ENCODE measurements at places on chromosomes 3 and 15.

DNA sequence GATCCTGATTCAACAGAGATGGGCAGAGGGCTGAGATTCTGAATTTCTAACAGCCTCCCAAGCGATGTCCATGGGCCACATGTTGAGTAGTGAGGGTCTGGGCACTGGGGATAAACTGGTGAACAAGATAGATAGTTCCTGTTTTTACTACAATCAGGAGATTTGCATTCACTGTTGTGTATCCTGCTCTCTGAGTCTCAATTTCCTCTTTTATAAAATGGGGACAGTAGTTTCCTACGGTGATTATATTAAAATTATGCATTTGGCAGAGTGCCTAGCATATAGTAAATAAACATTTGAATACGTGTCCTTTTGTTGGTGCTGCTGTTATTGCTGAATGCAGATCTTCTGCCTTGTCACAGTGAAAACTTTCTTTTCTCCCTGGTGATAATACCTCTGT lies 102.5 kb downstream of the MYH15 start:
- DNase-seq, result no peak

DNA sequence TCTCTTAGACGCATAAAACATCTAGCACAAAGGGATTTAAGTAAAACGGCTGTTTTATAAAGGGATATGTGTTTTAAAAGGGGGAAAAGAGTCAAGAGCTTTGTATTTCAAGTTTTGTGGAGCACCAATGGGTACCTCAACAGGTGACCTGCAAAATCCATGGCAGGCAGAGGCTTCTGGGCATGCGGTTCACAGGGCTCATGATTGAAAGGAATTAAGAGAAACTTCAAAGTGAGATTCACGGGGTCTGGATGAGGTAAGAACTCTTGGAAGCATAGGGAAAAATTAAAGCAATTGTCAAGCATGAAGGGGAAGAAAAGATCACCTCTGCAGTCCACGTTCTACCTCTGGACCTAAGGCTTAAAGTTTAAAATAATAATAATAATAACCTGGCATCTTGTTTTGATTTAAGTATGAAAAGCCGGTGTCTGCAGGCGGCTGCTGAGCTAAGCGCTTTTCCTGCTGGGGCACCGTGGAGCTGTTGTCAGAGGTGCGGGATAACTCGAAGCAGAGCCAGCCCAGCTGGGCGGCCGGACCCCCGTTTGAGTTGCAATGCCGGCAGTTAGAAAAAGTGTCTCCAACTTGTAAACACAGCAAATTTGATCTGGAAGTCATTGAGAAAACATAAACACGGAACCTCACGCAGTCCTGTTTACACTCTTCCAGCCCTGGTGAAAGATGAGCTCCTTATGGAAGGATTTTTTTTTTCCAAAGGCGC lies 40.5 kb downstream of the HES1 start:
- DNase-seq, result no peak

- no peak for DNase-seq
Observed at GRCh38 chr3:143511174-143511879, 336.9 kb downstream of the SLC9A9 start.

DNA sequence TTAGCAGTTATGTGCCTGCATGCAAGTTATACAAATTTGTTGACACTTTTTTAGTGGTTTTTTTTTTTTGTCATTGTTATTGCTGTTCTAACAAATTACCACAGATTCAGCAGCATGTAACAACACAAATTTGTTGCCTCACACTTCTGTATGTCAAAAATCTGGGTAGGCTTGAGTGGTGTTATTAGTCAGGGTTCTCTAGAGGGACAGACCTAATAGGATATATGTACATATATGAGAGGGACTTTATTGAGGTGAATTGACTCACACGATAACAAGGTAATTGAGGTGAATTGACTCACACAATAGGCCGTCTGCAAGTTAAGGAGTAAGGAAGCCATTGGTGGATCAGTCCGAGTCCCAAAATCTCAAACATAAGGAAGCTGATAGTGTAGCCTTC lies 15.0 kb upstream of the PLSCR1 start:
- DNase-seq, result no peak

GRCh38 chr3:156525808-156526207 lies 29.1 kb downstream of the SSR3 start:
- DNase-seq, result no peak

DNA sequence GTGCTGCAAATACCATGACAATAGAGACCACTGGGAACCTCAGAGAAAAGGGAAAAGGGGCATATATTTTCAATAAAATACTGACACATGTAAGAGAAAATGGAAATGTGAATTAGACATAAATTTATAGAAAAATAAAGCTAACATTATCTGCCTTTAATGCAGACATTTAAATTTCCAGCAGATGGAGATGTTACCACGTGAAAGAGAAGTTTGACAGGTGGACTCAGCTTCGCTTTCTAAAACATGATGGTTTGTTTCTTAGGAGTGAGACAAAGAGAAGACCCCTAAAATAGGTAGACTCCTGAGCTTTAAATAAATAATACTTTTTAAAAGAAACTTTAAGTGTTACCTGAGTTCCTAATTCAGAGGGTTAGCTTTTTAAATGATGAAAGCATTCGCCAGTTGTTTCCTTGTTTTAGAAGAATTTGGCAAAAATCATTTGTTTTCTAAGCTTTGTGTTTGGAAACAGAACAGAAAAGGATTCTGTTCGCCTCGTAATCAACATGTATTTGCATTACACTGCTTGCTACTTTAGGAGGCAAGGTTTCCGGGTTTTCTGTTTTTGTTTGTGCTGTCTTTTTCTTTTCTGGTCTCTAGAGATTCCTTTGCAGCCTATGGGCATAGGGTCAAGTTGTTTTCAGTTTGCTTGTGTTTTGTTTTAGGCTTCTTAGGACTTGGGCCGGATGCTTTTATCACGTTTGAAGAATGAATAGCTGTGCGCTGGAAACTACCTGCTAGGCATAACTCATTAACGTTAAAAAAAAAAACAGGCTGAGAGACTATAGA lies 271.4 kb downstream of the THSD4 start:
- no peak for DNase-seq

DNA sequence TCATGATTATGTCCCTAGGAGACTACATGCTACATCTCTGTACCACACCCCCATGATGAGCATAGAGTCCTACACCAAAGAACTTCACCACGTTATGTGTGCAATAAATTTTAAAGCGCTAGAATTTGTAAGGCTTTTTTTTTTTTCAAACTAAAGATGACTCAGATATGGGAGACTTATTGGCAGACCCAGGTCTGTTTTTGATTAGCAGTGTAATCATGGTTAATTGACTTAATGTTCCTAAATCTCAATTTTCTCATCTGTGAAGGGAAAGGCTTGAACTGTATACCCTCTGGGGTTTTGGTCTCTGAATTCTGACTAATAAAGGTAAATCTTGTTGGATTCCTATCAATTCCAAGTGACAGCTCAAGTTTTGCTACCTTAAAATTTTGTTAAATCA lies 26.4 kb downstream of the ABI3BP start:
- DNase-seq, result no peak

DNA sequence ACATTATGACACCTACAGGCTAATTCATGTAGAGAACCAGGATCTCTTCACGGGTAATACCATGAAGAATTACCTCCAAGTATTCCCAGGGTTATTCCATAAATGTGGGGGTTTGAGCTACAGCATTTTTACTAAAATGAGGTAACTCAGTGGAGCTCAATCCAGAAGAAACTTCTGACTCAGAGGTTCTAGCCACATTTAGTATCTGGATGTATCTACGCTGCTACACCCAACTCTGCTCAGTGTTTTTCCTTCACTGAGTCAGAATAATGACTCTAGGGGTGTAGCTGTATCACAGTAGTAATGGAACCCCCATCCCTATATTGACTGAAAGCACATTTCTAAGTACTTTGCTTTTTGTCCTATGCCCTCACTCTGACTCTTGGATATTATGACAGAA lies 52.4 kb downstream of the COPS2 start:
- DNase-seq, result no peak

DNA sequence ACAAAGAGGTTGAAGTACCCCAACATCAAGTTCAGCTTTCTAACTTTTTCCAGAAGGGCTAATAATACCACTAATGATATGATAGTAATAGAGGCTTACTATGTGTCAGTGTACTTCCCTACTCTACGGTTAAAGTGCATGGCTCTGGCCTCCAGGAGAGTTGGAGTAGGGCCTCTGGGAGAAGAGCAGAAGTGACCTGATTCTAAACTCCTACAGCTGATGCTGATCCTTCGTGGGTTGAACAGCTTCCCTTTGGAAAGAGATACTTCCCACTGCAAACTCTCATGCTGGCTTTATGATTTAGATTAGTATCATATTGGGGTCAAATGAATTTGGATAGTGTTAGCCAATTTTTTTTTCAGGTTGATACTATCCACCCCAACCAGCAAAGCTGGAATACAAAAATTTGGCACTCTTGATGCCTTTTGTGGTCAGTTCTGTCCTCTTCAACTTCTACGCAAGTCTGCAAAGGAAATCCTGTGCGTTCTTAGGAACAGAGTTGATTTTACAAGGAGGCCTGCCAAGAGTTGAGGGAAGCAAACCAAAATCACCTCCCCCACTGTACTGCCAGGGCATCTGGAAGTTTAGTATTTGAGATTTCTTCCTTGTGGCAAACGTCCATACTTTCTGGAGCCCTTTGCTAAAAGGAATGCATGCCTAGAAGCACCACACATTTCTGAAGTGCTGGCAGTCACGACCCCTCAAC lies 17.8 kb downstream of the TMEM212 start:
- no peak for DNase-seq

- DNase-seq, result no peak
Observed at GRCh38 chr3:39346785-39347585, 17.5 kb downstream of the CCR8 start.

DNA sequence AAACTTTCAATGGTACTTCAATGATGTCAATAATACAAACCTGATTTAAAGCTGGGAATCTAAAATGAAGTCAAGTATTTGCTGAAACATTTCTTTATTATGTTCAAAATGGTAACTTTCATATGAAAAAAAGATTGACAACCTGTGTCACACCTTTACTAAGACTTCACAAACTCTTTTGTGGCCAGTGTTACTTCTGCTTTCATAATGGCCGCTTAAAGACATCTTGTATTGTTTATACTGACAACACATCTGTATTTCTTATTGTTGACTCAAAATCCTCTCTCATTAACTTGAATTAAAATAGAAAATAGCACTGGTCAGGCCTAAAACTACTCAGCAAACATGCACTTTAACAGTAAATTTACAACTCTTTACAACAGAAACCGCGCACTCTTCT lies 312.3 kb upstream of the CNTN6 start:
- no peak for DNase-seq

- no peak for DNase-seq
Observed at GRCh38 chr3:15955968-15956367, 158.2 kb upstream of the ANKRD28 start.

- no peak for DNase-seq
Observed at GRCh38 chr15:50140983-50141382, 21.9 kb upstream of the ATP8B4 start.

DNA sequence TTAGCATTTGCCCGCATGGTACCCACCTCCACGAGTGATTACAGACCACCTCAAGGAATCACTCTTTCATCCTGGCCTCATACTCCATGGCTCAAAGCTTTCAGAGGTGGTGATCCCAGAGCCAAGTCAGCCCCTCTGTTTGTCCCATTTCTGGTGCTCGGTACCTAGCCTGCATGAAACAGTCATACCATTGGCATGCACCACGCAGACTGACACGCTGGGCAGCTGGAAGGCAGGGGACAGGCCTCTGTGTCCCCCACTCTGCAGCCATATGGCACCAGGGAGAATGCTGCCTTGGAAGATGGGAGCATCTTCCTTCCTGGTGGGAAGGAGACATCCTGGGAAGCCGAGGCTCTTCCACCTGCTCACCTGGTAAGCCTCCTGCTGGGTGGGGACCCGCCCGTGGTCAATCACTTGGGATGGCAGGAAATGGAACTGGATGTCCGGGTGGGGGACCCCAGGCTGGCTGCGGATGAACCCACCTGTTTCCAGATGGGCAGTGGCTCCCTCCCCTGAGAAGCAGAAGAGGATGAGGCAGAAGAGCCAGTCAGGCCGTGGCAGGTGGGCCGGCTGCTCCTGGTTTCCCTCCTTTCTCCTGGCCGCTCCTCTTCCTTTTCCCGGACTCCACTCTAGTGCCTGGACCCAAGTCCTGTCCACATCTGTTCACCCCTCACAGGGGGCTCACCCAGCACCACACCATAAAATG lies 26.9 kb downstream of the CHDH start:
- no peak for DNase-seq

GRCh38 chr3:29293421-29293820 lies 12.6 kb downstream of the RBMS3 start:
- no peak for DNase-seq

GRCh38 chr3:13108861-13109260 lies 35.6 kb upstream of the IQSEC1 start:
- DNase-seq, result no peak

- no peak for DNase-seq
Observed at GRCh38 chr3:42755681-42756578, 17.1 kb downstream of the CCDC13 start.

- DNase-seq, result no peak
Observed at GRCh38 chr3:149751551-149751950, 738 bp downstream of the COMMD2 start.
